Psoas muscle (tissue), 8 donors: ENCODE measurements at places on chromosomes 5 and 9. TPM values are rescaled to one million over a fixed set of nuclear protein-coding genes. Genes with fewer than 3 reads are reported as not detected.

GRCh38 chr9:114810614-114811013 lies 4.8 kb upstream of the TNFSF15 start:
- H3K4me3 ChIP-seq: no peak overlapping the region
- DNase-seq: no peak
- H3K27ac ChIP-seq: no peak overlapping the region
- H3K4me1 ChIP-seq: peaks cover 17% of the 10 kb centered on the region
- no peaks in the 10 kb centered on the region for H3K27me3 ChIP-seq

WASHC1 gene
- total RNA-seq: 13.2 TPM

DNA sequence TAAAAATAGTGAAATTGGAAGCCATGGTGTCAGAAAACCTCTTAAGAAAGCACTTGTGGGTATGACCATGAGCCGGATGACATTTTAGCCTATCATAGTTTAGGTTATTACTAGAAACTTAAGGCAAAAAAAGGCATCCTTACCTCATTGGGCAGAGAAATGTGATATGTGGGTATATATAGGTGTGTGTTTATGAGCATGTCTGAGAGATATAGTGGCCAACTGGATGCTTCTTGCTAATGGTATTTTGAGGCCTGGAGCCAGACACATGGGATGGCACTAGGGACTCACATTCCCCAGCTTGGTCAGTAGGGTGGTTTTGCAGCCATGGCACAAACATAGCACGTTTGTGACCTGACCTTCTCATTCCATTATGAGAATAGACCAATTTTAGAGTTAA lies 295.6 kb upstream of the MEF2C start:
- H3K4me1 ChIP-seq: peaks cover 11% of the 10 kb centered on the region
- DNase-seq: no peak
- no peaks in the 10 kb centered on the region for H3K36me3 ChIP-seq
- H3K27ac ChIP-seq: peak overlapping the region; percentile 57
- no peaks in the 10 kb centered on the region for H3K27me3 ChIP-seq

DNA sequence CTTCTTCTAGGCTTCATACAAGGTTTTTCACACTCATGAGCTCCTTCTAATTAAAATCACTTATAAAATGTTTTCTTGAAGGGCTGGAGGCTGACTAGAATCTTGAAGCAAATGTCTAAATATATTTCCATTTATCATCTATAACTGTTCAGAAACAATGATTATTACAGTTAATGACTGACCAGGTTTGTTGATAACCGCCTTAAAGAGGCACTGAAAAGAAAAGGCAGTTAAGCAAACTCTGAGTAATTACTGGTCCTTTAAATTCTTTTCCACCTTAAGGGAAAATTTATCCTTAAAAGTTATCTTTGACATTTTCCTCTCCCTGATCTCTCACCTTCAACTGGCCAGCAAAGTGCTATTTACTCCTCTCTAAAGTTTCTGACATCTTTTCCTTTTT lies 43.2 kb downstream of the RICTOR start:
- DNase-seq: no peak
- H3K27ac ChIP-seq: peak overlapping the region; percentile 3
- peaks cover 19% of the 10 kb centered on the region for H3K4me1 ChIP-seq
- H3K4me3 ChIP-seq: no peak overlapping the region
- no peaks in the 10 kb centered on the region for H3K27me3 ChIP-seq
- no peaks in the 10 kb centered on the region for H3K36me3 ChIP-seq

CCNJL gene
- 1.3 TPM for total RNA-seq

DNA sequence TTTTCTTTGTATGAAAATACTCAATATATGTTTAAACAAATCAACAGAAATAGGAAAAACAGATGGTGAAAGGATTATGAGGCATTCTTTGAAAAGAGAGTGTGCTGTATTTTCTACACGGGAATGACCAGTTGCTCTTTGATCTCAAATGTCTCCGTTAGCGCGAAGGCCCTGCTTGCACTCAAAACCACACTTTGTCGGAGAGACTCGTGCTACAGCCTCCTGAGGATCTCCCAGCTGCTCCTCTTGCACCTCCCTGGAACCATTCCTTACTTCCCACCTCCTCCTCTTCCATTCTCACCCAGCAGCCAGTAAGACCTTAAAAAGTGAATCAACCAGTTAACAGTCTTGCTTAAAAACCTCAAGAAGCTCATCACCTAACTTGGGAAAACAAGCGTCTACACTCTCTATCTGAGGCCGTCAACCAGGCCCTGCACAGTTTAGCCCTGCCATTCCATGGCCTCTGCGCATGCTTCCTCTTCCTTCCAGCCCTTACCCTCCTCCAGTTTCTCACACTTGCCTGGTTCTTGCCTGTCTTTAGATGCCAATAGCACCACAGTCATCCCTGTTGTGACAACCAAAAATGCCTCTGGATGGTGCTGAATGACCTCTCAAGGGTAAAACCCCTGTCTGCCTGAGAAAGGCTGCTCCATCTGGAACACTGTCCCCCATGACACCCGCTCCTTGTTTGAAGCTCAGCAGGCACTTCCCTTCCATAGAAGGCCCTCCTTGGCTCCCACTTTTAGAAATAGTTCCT lies 594.7 kb upstream of the WWC1 start:
- H3K4me3 ChIP-seq: no peak overlapping the region
- DNase-seq: no peak
- no peaks in the 10 kb centered on the region for H3K27me3 ChIP-seq
- no peak overlapping the region for H3K27ac ChIP-seq
- no peaks in the 10 kb centered on the region for H3K36me3 ChIP-seq

- H3K27ac ChIP-seq: no peak overlapping the region
- no peak overlapping the region for H3K4me3 ChIP-seq
- DNase-seq: no peak
- peaks cover 21% of the 10 kb centered on the region for H3K27me3 ChIP-seq
Observed at GRCh38 chr9:126165755-126166154, 160.9 kb upstream of the MVB12B start.

GRCh38 chr5:79025054-79025472 lies 40.0 kb upstream of the ARSB start:
- H3K36me3 ChIP-seq: no peaks in the 10 kb centered on the region
- H3K4me1 ChIP-seq: peaks cover 4% of the 10 kb centered on the region
- H3K27me3 ChIP-seq: no peaks in the 10 kb centered on the region
- peak overlapping the region; percentile 51 for H3K4me3 ChIP-seq
- no peak overlapping the region for H3K27ac ChIP-seq

TMC1 gene
- total RNA-seq: not detected

GRCh38 chr5:139660923-139661814 lies 13.0 kb downstream of the CXXC5 start:
- peak overlapping the region; percentile 62 for H3K4me3 ChIP-seq
- H3K4me1 ChIP-seq: peaks cover 99% of the 10 kb centered on the region
- H3K36me3 ChIP-seq: no peaks in the 10 kb centered on the region
- peak; percentile 94 for DNase-seq

- no peak for DNase-seq
- H3K27me3 ChIP-seq: no peaks in the 10 kb centered on the region
- no peaks in the 10 kb centered on the region for H3K36me3 ChIP-seq
- no peak overlapping the region for H3K4me3 ChIP-seq
- H3K4me1 ChIP-seq: peaks cover 14% of the 10 kb centered on the region
Observed at GRCh38 chr9:124255222-124255621, 2.5 kb upstream of the NEK6 start.

DNA sequence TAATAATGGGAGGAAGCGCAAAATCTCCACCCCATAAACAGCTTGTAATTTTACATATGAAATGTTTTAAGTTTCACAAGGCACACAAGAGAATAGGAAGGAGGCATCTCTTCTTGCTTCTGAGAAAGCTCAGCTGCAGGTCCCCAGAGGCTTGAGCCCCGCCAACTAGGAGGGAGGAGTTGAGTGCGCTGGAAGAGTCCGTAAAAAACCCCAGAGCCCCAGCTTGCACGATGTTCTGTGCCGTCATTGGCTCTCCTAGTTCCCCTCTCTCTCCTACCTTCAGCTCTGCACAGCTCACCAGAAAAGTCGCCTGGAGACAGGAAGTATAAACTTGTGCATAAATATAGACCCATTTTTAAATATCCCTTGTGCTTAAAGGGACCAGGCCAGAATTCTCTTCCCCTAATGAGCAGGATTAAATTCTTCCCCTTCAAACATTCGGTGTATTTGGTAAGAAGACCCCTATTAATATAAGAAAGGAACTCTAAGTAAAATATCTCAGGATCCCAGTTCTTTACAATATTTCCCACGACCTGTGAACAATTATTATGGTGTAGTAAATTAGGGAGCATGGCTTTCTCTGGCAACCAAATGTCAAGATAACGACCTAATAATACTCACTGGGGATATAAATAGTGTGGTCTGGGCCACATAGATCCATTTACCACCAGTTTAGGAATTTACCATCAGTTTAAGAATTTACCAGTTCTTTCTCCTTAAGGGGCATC lies 13.7 kb downstream of the GLRX start:
- H3K4me3 ChIP-seq: peak overlapping the region; percentile 29
- peaks cover 10% of the 10 kb centered on the region for H3K36me3 ChIP-seq
- peaks cover 39% of the 10 kb centered on the region for H3K4me1 ChIP-seq

- no peak overlapping the region for H3K4me3 ChIP-seq
- peaks cover 1% of the 10 kb centered on the region for H3K4me1 ChIP-seq
Observed at GRCh38 chr5:119284031-119284430, 71.8 kb upstream of the TNFAIP8 start.

DNA sequence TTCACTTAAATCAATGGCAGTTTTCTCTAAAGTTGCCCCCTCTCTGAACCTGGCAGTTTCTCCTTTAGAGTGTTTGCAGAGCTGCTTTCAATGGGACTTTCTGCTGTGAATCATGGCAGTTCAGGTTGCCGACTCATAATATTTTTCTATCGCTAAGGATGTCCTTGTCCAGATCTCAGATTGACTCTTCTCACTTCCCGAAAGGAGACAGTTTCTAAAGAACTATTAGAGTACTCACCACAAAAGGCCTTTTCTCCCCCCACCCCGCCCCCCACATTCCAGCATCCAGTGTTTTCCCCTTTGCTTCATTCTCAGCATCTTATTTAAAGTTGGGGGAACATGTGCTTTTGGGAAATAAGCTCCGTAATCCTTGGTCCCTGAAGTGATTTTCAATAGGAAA lies 443.5 kb upstream of the KLF4 start:
- H3K36me3 ChIP-seq: no peaks in the 10 kb centered on the region
- DNase-seq: no peak
- H3K27me3 ChIP-seq: no peaks in the 10 kb centered on the region
- no peak overlapping the region for H3K27ac ChIP-seq

- peak overlapping the region; percentile 70 for H3K27ac ChIP-seq
- H3K4me1 ChIP-seq: peaks cover 41% of the 10 kb centered on the region
- DNase-seq: peak; percentile 87
- no peaks in the 10 kb centered on the region for H3K27me3 ChIP-seq
Observed at GRCh38 chr5:134503088-134503936, 22.2 kb upstream of the JADE2 start.

DNA sequence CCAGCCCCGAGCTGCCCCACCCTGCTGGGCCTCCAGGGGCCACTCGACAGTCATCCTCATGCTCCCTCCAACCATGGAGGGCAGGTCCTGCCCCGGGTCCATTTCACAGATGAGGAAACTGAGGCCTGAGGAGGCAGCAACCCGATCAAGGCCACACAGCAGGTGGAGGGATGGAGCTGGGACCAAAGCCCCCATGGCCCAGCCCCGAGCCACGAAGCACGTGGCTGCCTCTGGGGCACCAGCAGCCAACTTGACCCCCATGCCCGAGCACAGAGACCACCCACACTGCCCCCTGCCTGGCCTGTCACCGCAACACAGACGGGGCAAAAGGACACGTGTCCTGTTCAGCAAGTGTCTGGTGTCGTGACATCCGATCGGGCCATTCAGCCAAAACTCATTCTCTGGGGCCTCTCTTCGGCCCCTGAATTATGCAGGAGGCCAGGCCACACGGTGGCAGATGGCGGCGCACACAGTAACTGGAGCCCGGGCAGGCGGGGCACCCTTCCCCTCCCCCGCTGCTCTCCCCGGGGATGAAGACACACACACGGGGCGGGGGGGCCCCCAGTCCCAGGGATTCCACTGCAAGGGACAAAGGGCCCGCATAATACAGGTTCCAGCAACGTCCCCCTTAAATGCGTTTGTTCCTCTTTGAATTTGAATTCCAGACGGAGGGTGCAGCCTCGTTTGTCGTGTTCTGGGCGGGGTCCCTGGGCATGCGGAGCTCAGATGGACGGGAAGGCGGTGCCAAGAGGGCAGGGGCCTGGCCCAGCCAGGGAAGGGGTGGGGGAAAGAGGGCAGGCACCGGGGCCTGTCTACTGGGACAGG lies 29.4 kb upstream of the TMEM250 start:
- no peaks in the 10 kb centered on the region for H3K4me1 ChIP-seq
- H3K27me3 ChIP-seq: peaks cover 16% of the 10 kb centered on the region
- DNase-seq: no peak
- no peaks in the 10 kb centered on the region for H3K36me3 ChIP-seq
- no peak overlapping the region for H3K4me3 ChIP-seq
- no peak overlapping the region for H3K27ac ChIP-seq

DNA sequence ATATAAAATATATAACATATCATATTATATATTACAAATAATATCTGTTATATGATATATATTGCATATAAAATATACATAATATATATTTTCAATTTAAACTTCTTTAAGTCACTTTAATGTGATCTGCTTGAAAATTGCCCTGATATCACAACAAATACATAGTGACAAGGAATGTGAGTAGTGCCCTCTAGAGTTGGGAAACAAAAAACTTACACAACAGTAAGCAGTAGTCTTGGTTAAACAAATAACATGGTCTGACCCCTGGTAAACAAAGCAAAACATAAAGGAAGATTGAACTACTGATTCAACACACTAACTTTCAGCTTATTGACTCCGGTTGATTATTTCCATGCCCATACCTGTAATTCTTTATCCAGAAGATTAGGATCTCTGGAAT lies 188.3 kb upstream of the NMUR2 start:
- no peaks in the 10 kb centered on the region for H3K4me1 ChIP-seq
- no peak overlapping the region for H3K27ac ChIP-seq
- H3K4me3 ChIP-seq: no peak overlapping the region
- no peak for DNase-seq
- no peaks in the 10 kb centered on the region for H3K27me3 ChIP-seq
- no peaks in the 10 kb centered on the region for H3K36me3 ChIP-seq

TPRN gene
- total RNA-seq: 11.0 TPM

SPOCK1 gene
- total RNA-seq: 11.3 TPM
